T follicular helper cell (primary cell): ENCODE measurements at places on chromosomes 2 and 18.

- DNase-seq = no peak
Observed at GRCh38 chr2:1698188-1698945, 45.9 kb downstream of the PXDN start.

DNA sequence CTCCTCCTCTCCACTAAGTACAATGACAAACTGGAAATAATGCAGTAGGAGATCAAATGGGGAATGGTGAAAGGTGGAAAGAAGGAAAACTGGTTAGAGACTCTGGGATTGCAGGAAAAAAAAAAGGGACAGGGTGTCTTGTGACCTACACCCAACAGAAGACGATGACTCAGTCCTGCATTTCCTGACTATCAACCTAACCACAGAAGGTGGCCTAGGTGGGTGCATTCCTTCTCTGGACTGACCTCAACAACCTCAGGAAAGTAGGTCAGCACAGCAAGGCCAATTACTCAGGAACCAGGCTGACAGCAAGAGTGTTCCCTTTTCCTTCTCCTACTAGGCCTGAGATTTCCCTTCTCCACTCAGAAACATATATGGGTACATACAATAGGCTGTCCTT, 1386.4 kb upstream of the ZEB2 start:
- no peak for DNase-seq

- DNase-seq = no peak
Observed at GRCh38 chr2:231640641-231641111, 48.0 kb downstream of the TEX44 start.

- DNase-seq = no peak
Observed at GRCh38 chr2:59998324-59998723, 555.1 kb downstream of the BCL11A start.
